ENCODE measurements at places on chromosomes 1 and 21. TPM values are rescaled to one million over a fixed set of nuclear protein-coding genes. Genes with fewer than 3 reads are reported as not detected.
A peak's percentile ranks its signal among the peaks of the same experiment; 100 is the strongest.

DNA sequence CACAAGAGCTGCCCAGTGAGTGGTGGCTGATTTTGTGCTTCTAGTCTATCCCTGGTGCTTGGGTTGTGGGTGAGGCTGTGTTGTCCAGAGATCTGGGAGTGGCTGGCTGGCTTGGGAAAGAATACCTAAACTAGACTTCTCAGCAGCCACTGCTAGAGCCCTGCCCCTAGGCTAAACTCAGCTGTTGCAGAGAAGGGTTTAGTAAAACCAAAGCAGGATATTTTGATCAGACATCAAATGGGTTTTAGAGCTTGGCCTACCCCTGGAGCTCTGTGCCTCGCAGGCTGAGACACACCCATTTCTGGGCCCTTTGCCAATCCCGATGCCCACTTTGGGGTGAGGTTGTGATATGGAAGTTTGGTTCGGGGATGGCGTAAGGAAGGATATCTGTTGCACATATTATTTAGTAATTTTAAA, 88.5 kb downstream of the UCK2 start:
- no peak for DNase-seq

DNA sequence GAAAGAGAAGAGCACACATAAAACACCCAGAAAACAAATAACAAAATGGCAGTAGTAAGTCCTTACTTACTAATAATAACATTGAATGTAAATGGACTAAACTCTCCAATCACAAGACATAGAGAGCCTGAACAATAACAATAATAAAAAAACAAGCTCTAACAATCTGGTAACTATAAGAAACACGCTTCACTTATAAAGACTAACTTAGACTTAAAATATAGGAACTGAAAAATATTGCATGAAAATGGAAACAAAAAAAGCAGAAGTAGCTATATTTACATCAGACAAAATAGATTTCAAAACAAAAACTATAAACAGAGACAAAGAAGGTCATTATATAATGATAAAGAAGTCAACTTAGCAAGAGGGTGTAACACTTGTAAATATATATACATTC, 83.1 kb upstream of the LYPLAL1 start:
- no peak for DNase-seq

- DNase-seq, result no peak
Measured at GRCh38 chr1:6476483-6476882, 10.5 kb upstream of the TNFRSF25 start.

- no peak for DNase-seq
Measured at GRCh38 chr1:248849637-248850036, 9.2 kb downstream of the ZNF692 start.

- no peak for DNase-seq
Measured at GRCh38 chr1:114353262-114353661, 157.7 kb downstream of the TRIM33 start.

DNA sequence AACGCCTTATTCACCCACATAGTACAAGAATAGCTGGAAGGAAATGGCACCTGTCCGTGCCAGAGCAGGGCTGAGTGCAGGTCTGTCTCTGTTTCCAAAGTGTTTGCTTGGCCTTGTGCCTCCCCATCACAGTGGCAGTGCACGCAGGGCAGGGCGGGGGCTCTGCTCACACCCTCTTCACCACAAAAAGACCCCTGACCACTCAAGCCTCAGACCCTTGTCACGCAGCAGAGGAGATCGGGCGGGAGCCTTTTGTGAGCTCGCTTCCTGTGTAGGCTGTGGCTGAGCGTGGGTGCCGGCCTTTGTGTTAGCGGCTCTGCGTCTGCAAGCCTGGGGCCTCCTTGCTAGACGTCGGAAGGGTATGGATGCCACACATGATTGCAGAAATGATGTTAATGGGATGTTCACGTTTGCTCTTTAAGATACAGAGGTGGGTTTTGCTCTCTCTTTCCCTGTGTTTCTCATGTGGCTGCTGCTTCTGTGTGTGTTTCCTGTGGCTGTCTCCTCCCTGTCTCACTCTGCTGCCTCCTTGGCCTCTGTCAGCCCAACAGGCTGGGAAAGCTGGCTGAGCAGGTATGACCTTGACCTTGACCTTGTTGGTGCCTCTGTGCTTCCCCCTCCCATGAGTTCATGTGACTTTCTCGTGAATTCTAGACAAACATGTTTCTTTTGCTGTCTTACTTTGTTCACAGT, 45.4 kb downstream of the S100B start:
- DNase-seq, result no peak

DNA sequence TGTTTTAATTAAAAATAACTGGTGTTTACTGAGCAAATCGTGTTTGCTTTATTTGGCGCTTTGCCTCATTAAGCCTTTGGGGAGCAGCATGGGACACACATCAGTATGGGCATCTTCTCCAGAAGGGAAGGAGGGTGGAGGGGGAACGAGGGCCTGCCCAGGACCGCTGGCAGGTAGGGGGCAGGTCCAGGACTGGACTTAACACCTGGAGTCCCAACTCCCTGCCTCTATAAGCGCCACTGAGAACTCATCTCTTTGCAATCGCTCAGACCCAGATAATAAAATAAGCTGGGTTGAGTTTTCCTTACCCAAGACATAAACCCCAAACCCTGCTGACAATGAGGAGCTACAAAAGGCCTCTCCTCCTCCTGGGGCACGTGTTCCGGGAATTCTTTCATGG, 15.1 kb downstream of the ABCG1 start:
- DNase-seq, result no peak

DNA sequence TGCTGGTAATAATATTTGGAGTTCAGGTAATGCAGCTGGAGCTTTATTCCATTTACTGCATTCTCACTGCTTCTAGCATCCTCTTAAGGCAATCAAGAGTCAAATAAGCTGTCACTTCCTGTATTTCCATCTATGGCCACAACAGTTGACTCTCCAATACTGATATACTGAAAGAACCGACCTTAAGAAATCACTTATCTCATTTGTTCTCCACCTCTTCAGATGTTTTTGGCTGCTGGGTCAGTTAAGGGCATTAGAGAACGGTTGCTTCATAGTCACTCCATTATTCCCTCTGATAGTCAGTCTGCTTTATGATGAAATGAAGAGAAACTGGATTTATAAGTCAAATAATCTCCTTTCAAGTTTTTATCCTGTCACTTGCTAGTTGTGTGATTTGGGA, 14.2 kb upstream of the RGS4 start:
- no peak for DNase-seq

DNA sequence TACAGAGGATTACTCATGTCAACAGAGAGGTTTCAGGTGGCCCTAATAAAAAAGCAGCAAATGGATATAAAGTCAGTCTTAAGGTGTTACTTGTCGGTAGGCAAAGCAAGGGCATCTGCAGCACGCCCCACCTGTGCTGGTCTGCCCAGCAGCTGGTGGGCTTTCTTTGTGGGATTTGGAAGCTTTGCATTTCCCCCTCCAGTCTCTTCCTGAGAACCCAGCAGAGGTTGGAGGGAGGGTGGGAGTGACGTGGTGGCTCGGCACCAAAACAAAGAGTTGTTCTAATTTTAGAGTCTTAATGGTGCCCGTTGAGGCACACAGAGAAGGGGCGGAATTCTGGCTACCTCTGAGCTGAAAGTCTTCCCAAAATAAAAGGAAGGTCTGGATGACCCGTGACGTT, 4.8 kb upstream of the PCBP3 start:
- no peak for DNase-seq

DNA sequence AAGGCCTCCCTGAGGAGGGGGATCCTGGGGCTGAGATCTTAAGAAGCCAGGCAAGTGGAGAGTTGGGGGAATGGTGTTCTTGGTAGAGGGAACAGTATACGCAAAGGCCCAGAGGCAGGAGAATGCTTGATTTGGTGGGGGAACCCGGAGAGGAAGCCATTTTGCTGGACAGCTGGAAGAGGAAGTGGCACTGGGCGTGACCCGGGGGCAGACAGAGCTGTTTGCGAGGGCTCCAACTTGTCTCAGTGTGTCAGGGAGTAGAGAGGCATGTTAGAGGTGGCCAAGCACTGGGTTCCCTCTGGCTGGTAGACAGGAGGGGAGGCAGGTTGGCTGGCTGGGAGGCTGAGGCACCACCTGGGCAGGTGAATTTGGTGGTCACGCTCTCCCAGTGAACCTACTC, 96.3 kb upstream of the ACTL8 start:
- no peak for DNase-seq

DNA sequence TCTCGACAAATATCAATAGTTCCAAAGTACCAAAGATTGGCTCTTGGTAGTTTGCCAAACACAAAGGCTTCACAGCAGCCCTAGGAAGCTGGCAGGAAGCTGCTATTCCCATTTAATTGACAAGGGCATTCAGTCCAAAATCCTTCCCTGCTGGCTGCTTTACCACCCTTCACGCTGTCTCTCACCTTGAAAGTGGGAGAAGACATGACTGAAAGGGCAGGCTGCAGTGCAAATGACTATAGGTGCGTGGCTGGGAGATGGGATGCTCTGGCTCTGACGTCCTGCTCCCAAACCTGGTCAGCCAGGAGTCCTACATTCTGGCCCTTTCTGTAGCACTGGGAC, 3.8 kb upstream of the CSF1 start:
- no peak for DNase-seq

GRCh38 chr1:83857103-83857502, 141.8 kb downstream of the TTLL7 start:
- peak; percentile 7 for DNase-seq

GRCh38 chr1:173276922-173277800, 70.0 kb upstream of the TNFSF4 start:
- DNase-seq, result no peak

GRCh38 chr1:8356256-8357209, 38.6 kb downstream of the SLC45A1 start:
- no peak for DNase-seq

GRCh38 chr1:229554886-229555621, 3.5 kb downstream of the ABCB10 start:
- peak; percentile 80 for DNase-seq

DNA sequence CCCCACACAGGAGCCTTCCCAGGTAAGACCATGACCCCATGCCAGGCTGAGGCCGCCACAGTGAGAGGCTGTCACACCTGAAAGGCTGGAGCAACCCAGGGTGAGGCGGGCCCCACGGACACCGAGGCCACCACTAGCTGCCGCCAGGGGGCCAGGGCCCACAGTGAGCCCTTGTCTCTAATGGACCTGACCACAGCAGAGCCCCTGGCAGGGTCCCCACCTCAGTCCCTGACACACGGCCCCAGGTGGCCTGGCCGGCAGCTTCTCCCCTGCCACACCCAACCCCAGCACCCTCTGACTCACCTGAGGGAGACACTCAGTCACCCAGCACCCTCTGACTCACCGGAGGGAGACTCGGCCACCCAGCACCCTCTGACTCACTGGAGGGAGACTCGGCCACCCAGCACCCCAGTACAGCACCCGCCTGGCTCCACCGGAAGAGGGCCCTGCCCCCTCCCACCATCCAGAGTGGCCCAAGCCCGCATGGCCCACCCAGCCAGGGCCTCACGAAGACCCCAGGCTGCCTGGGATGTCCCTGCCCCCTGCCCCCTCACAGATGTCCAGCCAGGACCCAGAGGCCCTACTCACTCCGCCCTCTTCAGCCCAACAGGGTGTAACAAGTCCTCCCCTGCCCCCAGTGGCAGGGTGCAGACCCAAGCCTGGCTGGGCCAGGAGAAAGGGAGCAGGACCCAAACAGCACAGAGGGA, 4.4 kb downstream of the DVL1 start:
- DNase-seq, result peak; percentile 77

DNA sequence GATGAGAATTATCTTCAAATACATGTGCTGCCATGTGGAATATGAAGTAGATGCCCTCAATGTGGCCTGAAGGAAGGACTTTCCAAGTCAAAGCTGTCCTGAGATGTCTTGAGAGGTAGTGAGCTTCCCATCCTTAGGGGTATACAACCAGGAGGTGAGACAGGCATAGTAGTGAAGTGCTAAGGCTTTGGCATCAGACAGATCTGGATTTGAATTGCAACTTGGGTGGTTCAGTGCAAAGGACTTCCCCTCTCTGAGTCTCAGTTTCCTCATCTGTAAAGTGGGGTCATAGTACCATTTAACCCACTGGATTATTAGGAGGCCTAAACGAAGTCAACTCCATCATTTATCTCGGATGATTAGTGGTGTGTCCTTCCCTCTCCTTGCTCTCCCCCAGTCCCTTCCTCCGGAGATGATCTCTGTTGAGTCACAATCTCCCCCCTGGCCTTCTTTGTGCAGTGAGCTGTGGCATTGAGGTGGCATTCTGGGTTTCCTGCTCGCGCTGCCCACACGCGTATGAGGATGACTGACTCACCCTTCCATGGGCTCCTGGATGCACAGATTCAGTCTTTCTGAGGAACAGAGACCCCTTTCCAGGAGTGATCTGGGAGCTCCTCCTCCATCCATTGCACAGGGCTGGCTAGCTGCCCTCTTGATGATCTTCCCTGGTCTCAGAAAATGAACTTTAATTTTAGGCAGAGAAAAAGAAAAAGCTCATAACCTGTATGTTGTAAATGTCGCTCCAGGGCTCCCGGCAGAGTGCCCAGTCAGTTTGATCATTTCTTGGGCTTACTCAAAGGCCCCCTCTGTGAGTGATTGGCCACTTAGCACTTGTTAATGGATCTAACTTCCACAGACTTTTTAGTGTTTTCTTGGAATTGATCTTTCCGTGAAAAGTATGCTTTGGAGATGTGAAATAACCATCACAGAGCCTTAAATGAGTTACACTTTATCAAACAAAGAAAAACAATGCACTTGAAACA, 354.6 kb downstream of the PTPRU start:
- no peak for DNase-seq

DNA sequence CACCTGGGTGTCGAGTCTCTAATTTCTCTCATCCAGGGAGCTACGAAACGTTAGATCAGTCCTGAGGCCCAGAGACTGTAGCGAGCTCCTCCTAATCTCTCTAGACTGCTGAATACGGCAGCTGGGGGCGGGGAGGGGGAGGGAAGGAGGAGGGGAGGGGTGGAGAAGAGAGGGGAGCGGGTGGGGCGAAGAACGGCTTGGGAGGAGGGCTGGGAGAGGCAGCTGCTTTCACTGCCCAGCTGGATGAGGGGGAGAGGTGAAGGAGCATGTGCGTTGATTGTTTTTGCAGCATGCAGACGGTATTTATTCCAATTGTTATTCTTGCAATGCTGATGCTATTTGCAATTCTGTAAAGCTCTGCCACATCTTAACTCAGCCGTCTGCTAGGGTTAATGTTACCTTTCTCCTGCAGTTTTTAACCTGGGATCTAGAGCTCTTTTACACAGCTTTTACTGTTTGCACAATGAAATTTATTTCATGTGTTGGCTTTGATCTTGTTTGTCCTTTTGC, 790 bp downstream of the DNAJC6 start:
- no peak for DNase-seq

- no peak for DNase-seq
Measured at GRCh38 chr1:36367066-36367465, 18.7 kb downstream of the STK40 start.

LRRC39 gene
- 0.22 TPM for total RNA-seq

NBL1 gene
- total RNA-seq, result 16.2 TPM

GPR37L1 gene
- total RNA-seq, result not detected

TMEM52 gene
- total RNA-seq, result 2.8 TPM

CELA3A gene
- total RNA-seq, result not detected
